ENCODE measurements at places on chromosomes 13 and 19.

GRCh38 chr13:114339857-114340534 is 25.7 kb downstream of the CHAMP1 start:
- DNase-seq, result peak; percentile 32

- no peak for DNase-seq
Measured at GRCh38 chr13:99332456-99332855, 25.3 kb upstream of the GPR183 start.

DNA sequence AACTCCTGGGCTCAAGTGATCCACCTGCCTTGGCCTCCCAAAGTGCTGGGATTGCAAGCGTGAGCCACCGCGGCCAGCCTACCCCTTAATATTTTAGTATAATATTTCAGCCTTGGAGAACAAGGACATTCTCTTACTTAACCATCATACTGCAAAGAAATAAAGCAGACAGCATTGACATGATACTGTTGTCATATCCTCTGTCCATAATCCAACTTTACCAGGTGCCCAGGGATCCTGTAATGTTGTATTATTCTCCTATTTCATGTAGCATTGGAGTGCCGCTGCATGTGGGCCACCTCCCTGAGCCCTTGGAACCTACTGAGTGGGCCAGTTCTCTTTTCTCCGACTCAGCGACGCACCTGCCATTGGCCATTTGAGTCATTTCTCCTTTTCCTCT is 21.4 kb upstream of the EHD2 start:
- no peak for DNase-seq

- DNase-seq, result no peak
Measured at GRCh38 chr13:113672002-113672651, 5.1 kb downstream of the GRK1 start.

DNA sequence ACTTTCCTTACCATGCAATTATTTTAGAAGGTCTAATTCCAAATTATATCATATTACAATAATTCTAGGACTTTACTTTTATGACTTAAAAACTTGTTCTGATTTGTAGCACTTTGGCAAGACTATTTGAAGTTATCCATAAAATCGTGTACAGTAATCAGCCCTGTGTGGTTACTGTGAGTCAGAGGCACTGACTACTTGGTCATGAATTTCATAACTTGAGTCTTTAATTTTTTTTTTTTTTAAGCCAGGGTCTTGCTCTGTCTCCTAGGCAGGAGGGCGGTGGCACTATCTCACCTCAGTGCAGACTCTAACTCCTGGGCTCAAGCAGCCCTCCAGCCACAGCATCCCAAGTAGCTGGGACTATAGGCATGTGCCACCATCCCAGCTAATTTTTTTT is 1319.2 kb upstream of the SLC10A2 start:
- no peak for DNase-seq

DNA sequence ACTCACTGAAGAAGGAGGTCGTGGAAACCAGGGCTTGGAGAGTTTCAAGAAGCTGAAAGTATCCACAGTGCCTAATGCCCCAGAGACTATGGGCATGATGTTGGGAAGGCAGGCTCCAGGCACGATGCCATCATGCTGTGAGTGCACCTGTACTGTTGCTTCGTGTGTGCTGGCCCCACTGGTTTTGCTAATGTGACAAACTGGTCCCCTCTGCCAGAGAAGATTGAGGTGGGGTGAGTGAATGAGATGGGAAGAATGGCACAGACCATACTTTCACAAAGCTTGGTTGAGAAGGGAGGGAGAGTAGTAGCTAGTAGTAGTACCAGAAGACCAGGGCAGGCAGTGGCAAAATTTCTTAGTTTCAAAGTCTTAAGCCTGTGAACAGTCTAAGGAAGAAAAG is 19.0 kb upstream of the POP4 start:
- no peak for DNase-seq

DNA sequence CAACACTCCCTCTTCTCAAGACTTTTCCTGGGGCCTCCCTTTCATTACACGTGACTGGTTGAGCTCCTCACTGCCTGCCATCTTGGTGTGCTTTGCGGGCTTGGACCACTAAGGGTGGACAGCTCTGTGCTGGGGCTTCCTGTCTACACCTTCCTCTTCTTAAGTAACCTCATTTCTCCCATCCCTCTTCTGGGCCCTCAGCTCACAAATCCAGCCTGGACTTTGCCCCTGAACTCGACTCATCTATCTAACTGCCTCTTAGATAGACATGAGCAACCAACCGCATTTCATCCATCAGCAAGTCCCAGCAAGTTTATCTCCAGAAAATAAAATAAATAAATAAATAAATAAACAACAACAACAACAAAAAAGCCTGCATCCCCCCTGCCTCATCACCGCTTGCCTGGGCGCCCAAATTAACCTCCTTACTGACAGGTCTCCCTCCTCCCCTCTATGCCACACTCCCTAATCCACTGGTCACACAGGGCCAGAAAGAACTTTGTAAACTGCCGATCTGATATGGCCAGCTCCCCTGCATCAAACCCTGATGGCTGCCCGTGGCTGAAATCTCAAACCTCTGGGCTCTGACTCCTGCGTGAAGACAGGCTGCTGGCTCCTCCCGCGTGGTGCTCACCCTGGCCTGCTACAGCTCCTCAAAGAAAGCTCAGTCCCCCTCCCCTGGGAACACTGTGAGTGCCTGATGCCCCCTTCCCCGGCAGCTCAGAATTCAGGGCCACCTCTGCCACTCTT is 7.8 kb downstream of the ISOC2 start:
- DNase-seq, result peak; percentile 49

DNA sequence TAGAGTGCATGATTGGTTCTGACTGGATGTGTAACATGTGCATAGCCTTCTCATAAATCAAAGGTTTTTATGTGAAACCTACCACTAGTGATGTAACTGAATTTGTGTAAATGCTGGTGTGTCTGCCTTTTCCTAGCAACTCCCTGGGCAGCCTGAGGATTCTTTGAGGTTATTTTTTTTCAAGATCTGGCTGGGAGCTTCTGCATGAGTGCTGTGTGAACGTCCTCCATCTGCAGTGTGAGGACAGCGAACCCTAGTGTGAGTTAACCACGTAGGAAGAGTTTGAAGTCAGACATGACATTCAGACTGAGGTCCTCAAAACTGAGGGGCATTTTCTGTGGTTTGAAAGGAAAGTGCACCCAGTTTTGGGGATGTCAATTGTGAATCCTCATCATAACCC is 39.9 kb downstream of the DPRX start:
- DNase-seq, result no peak

DNA sequence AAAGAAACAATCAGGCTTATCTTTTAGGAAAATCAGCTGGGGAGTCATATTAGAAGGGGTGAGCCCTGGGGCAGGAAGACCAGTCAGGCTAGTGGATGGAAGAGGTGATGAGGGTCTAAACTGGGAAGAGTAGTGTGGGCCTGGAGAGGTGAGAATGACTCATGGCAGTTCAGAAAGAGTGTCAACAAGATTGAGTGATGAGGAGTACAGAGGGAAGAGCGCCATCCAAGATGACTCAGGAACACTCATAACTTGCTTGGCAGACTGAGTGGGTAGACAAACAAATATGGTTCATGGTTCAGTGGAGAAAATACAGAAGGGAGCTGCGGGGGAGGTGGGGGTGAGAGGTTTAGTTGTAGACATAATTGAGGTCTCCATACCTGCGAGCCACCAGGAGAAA is 17.3 kb upstream of the CLDN10 start:
- peak; percentile 45 for DNase-seq

- no peak for DNase-seq
Measured at GRCh38 chr19:9622531-9622930, 1.5 kb upstream of the ZNF561 start.

GRCh38 chr19:40625406-40626120 is 24.4 kb downstream of the LTBP4 start:
- no peak for DNase-seq

DNA sequence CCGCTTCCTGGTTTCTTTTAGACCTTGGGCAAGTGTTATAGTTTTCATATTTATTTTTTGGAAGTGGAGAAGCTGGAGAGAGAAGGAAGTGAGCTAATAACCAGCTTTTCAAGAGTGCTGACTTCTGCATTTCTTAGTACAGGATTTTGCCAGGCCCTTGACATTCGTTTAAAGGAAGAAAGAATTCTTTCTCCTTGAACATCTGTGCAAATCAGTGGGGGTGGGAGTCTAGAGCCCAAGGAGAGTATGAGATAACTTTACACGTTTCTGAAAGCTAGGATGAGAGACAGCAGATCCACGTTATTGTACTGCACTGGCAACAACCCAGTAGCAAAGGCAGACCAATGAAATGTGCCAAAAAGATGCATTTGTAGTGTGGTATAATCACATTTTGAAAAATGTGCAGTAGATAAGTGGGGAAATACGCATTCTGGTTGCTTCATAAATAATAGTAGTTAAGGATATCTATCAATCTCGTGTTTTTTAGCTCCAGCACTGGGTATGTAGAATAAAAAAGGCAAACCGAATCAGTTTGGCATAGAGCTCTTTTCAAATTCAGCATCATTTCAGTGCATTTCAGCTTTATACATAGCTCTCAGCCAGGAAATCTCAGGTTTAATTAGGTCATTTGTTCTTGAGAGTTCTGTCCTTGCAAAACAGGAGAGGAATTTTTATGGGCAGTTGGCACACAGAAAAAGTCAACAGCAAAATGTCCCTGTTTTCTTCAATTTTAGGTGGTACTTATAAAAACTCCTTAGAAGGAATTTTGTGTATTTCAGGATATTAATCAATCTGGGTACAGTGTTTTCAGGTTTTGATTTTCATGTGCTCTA is 4.3 kb downstream of the RNF113B start:
- no peak for DNase-seq

- DNase-seq, result no peak
Measured at GRCh38 chr13:79678100-79678499, 197.1 kb downstream of the NDFIP2 start.

DNA sequence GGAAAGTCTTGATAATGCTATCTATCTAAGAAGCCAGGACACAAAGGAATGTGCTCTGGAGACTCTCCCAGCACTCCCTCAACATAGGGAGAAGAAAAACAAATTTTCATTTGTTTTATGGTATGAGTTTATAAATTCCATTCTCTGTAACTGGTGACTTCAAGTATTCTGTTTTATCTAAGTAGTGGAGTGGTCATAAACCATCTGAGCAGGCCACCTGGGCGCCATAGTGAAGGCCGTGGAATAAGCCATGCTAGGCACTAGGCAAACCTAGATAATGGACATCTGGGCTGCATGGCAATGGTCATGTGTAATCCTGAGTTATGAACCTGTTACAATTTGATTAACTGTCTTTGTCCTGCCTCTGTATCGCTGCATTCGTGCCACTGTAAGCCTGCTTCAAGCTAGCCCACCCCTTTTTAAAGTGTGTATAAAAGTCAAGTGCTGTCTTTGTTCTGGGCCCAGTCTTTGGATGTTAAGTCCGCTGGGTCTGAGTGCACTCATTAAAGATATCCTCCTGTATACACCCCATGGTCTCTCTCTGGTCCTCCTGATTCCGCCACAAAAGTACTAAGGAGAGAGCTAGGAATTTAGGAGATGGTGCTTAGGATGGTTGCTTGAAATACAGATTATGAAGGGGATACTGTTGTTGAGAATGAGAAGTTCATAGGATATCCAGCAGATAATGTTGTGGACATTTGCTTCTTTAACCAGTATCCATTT is 13.2 kb downstream of the GTF2F2 start:
- DNase-seq, result no peak

- no peak for DNase-seq
Measured at GRCh38 chr19:49114630-49115363, 627 bp downstream of the LIN7B start.

DNA sequence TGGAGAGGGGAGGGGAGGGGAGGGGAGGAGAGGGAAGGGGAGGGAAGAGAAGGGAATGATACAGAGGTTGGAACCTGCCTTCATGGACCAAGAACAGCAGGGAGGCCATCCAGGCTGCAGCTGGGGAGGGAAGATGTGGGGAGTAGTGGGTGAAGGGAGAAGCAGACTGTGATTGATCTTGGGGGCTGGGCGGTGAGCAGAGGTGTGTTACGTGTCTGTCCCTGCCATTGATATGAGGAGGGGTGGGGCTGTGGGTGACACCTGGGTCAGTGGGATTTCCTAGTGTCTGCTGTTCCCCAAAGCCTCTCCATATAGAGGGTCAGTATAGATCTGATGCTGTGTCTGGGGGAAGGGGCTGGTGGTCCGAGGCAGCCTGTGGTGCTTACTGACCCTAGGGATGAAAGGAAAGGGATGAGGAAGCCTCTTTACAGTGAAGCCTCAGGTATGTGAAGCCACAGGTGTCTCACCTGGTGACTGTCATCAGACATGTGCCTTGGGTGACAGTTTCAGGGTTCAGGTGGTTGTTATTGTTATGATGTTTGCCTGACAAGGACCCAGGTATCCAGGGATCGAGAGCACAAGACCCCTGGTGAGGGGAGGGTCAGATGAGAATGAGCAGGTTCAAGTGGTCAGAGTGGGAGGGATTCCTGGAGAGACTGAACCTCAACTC is 18.7 kb upstream of the CEACAM1 start:
- no peak for DNase-seq

- no peak for DNase-seq
Measured at GRCh38 chr13:73388586-73388985, 329.8 kb downstream of the KLF5 start.

GRCh38 chr19:7461841-7462629 is 26.8 kb downstream of the PEX11G start:
- no peak for DNase-seq

- no peak for DNase-seq
Measured at GRCh38 chr19:3014135-3014534, 14.9 kb downstream of the TLE2 start.

DNA sequence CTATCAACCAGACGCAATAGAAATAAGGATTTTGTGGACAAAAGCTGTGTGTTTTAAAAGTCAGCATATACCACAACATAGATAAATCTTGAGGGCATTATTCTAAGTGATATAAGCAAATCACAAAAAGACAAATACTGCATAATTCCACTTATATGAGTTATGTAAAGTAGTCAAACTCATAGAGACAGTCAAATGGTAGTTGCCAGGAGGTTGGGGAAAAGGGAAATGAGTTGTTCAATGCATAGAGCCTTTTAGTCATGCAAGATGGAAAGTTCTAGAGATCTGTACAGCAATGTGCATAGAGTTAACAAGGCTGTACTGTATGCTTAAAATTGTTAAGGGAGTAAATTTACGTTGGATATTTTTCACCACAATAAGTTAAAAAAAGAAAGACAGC is 244.7 kb downstream of the DCT start:
- DNase-seq, result no peak

DNA sequence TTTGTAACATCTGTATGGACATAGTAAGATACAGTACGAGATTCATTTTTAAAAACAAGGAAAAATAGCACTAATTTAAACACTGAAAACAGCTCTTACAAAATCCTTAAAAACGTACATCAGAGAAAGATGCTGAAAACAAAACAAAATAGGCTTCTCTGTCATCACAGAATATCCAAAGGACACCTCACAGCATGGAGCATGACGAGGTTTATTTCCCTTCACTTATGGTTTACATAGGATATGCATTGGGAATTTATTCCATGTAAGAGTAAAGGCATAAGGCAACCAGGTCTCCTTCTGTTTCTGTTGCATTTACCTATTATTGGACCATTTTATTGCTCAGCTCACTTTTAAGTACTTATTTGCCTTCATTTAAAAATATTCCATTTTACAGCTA is 3.0 kb downstream of the KCTD12 start:
- DNase-seq, result no peak

- peak; percentile 31 for DNase-seq
Measured at GRCh38 chr13:52010890-52011631, at the start of gene ATP7B. Gene ATP7B, minus strand, starts transcription at chr13:52011450. Its CDS starts 113 bp downstream, at chr13:52011337.
